ENCODE measurements at places on chromosomes 7 and 10.
A peak's percentile ranks its signal among the peaks of the same experiment; 100 is the strongest.

DNA sequence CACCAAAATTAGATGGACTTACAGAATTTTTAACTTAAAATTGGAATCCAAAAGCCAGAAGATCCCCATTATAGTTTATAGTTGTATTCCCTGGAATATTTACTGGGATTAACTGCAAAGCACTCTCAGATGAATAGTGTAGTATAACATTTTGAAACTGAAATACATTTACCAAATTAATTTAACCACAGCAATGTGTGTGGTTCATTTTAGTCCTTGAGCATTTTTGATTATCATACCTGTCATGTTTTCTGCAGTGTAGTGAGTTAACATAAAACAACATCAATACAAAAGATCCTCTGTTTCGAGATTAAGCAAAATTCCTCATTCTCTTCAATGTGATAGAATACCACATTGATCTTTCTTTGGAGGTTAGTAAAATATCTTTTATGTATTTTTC, 3.7 kb downstream of the VIM start:
- H3K4me3 ChIP-seq = peak overlapping the region; percentile 77
- H3K27me3 ChIP-seq = no peaks in the 10 kb centered on the region
- DNase-seq = no peak
- peaks cover 58% of the 10 kb centered on the region for H3K4me1 ChIP-seq
- H3K27ac ChIP-seq = peak overlapping the region; percentile 98

DNA sequence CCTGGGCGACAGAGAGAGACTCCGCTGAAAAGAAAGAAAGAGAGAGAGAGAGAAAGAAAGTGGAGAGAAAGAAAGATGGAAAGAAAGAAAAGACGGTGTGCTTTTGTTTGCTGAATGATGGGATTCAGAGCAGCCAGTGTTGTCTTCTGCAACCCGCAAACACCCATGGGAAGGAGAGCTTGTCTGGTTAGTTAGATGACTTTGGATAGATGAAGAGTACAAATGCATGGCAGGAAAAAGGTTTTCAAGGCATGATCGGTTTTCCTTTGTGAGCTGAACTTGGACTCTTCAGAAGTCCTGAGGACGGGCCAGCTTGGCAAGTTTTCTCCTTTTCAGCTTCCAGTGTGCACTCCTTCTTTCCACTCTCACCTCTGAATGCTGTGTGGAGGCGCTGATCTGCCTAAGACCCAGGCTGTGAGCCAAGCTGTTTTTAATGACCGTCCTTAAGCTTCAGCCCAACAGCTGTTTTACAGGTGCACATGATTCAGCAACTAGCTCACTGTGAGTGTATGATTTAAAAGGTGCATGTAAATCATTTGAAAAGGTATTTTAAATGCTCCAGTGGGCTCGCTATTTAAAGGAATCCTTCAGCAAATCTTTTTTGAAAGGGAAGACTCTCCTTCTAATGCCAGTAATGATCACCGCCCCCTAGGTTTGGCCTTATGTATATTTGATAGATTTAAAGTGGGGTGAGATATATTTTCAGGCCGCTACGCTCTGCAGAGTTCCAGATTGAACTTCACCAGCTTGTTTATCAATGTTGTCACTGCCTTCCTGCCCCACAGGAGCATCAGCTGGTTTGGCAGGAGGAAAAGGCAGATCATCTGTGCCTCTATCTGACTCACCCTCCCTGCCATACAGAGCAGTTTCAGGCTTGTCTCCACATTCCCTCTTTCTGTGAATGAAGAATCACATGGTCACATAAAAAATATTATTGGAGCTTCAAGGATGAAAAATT, 115.0 kb downstream of the PLXDC2 start:
- no peak for DNase-seq
- H3K36me3 ChIP-seq = no peaks in the 10 kb centered on the region
- H3K27me3 ChIP-seq = no peaks in the 10 kb centered on the region
- no peak overlapping the region for H3K4me3 ChIP-seq
- peak overlapping the region; percentile 53 for H3K27ac ChIP-seq
- peaks cover 39% of the 10 kb centered on the region for H3K4me1 ChIP-seq

DNA sequence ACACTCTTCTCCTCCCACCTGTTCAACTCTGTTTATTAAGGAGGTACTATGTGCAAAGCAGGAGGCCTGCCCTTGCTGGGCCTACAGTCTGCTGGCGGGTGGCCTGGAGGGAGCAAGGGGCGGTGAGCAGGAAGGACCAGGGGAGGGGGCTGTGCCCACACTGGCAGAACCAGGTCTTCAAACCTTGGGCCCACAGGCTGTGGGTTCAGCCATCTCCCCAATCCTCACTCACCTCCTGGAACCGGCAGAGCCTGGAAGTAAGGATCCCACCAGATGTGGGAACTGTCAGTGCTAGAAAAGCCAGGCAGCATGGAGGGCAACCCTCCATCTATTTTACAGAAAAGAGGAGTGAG, 50.8 kb downstream of the CAMK2B start:
- no peak overlapping the region for H3K4me3 ChIP-seq
- no peak for DNase-seq
- no peaks in the 10 kb centered on the region for H3K36me3 ChIP-seq
- no peaks in the 10 kb centered on the region for H3K4me1 ChIP-seq

GRCh38 chr7:75608451-75609122, 116.5 kb downstream of the SPDYE5 start:
- no peaks in the 10 kb centered on the region for H3K27me3 ChIP-seq
- DNase-seq = no peak
- no peak overlapping the region for H3K4me3 ChIP-seq
- no peaks in the 10 kb centered on the region for H3K4me1 ChIP-seq
- H3K36me3 ChIP-seq = no peaks in the 10 kb centered on the region

- H3K4me3 ChIP-seq = no peak overlapping the region
- H3K27ac ChIP-seq = no peak overlapping the region
- H3K4me1 ChIP-seq = no peaks in the 10 kb centered on the region
- H3K36me3 ChIP-seq = no peaks in the 10 kb centered on the region
- no peak for DNase-seq
These were observed 716.6 kb upstream of the FZD8 start for GRCh38 chr10:36358736-36359135.

- peak; percentile 60 for DNase-seq
- no peaks in the 10 kb centered on the region for H3K36me3 ChIP-seq
- no peak overlapping the region for H3K27ac ChIP-seq
- H3K4me3 ChIP-seq = peak overlapping the region; percentile 23
- H3K27me3 ChIP-seq = no peaks in the 10 kb centered on the region
- H3K4me1 ChIP-seq = peaks cover 11% of the 10 kb centered on the region
These were observed 26.0 kb upstream of the ZNF273 start for GRCh38 chr7:64876792-64877713.

Measured in right atrium auricular region (tissue), 2 donors.